ENCODE measurements at places on chromosomes 7 and 10. TPM values are rescaled to one million over a fixed set of nuclear protein-coding genes. Genes with fewer than 3 reads are reported as not detected.

DNA sequence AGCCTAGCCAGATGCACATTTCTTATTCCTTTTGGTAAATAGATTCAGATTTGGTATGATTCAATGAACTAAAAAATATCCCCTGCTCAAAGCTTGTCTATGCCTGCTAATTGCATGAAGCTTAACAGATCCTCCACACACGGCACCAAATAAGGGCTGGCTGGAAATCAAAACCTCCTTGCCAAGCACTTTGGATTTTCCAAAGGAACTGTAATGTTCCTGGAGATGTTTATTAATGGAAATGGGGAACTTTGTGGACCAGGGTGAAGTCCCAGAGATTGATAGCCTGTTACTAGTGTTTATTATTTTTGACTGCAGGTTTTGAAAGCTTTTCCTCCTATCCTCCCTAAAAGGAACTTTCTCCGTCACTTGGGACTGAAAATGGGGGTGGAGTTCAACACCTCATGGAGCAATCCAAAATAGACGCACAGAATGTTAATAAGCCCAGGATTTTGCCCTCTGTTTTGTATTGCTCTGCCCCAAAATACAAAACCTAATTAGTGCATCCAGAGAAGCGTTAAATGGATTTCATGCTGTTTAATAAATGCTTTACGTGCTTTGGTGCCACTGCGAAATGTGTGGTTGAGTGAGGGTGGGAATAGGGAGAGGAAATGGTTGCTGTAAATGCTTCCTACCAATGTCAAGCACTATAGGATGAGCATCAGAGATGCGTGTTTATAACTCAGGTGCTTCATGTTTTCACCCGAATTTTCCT is 1027.7 kb downstream of the LRMDA start:
- no peak for DNase-seq

GRCh38 chr10:71080381-71081228 is 131.8 kb upstream of the UNC5B start:
- no peak for DNase-seq

DNA sequence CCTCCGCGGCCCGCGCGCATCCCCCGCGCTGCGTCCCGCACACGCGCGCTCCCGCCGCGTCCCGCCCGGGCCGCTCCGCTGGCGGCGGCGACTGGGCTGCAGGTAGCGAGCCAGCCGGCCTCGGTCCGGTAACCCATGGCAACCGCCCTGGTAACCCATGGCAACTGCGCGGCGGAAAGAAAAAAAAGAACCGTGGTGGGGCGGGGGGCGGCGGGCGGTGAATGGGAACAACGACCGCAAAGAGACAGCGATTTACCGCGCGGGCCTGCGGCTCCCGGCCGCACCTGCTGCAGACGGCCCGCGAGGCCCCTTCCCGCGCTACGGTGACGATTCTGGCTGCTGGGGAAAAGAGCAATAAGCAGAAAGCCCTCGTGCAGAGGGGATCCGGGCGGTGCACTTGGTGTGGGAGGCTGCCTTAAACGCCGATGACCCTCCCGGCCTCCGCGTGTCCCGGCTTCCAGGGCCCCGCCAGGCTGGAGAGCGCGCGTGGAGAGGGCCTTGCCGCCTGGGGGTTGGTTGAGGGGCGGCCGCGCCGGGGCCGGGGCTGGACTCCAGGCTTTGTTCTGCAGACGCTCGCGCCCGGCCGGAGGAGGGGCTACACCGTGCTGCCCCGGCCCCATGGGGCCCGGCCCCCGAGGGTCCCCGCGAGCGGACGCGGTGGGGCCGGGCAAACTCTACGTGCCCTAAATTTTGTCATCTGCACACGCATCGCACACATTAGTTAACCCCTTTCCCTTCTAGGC is 84.7 kb downstream of the SNX10 start:
- DNase-seq: no peak

STAG3 gene
- total RNA-seq: 0.47 TPM

GRM8 gene
- total RNA-seq: 0.34 TPM

DNA sequence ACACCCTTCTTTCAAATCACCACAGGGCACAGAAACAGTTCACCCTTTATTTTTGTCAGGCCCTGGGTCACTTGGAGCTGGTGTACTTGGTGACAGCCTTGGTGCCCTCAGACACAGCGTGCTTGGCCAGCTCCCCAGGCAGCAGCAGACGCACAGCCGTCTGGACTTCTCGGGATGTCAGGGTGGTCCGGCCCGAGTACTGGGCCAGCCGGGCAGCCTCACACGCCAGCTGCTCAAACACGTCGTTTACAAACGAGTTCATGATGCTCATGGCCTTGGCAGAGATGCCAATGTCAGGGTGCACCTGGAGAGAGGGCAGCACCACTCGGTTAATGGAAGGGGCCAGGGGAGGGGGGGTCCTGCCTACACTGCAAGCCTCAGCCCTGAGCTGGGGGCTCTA is 2.5 kb downstream of the H2BK1 start:
- DNase-seq: no peak

DNA sequence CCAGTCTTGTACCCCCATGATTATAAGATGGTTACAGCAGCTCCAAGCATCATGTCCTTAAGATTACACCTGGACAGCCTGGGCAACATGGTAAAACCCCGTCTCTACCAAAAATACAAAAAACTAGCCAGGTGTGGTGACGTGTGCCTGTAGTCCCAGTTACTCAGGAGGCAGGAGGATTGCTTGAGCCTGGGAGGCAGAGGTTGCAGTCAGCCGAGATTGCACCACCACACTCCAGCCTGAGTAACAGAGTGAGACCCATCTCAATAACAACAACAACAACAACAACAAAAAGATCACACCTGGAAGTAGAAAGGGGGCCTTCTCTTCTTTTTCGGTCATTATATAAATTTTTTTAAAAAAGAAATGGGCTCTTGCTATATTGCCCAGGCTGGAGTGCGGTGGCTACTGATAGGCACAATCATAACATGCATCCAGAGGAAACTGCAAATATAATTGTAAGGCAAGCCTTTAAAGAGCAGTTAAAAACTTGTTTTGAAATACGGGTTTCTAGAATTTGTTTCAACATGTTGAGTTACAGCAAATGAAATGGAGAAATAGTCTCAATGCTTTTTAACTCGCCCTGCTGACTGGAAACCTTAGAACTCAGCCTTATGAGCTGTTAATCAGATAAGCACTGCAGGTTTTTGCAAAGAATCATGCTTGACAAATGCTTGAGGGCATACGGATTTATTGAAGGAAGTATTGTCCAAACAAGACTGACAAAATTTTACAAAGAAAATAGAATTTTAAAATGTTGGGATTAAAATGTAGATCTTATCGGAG is 4.7 kb upstream of the ENTPD7 start:
- DNase-seq: no peak

DNA sequence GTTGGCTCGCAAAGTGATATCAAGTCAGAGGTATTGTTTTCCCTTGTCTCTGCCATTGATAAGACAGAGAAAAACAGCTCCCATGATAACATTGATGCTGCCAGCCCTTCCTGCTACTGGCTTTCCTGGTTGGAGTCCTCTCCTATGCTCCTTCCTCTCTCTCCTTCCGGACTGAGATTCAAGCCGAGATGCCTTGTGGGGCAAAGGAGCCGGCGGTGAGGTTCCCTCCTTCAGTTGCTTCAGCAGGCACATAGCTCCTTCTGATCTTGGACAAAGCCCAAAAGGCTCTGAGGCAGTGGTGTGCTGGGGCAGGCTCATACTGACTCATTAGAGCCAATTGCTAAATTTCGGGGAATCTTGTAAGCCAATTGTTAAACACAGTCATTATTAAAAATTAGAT is 8.8 kb upstream of the ZCCHC24 start:
- DNase-seq: no peak

- no peak for DNase-seq
Measured at GRCh38 chr7:82286798-82287140, 156.8 kb downstream of the CACNA2D1 start.

- no peak for DNase-seq
Measured at GRCh38 chr7:45973725-45974532, 52.9 kb upstream of the IGFBP3 start.

- no peak for DNase-seq
Measured at GRCh38 chr7:69114374-69114773, 483.9 kb upstream of the AUTS2 start.

GRCh38 chr7:45156516-45157272 is 897 bp upstream of the RAMP3 start:
- DNase-seq: no peak

GRCh38 chr10:133257489-133258065 is 19.1 kb downstream of the ADAM8 start:
- peak; percentile 59 for DNase-seq

DNA sequence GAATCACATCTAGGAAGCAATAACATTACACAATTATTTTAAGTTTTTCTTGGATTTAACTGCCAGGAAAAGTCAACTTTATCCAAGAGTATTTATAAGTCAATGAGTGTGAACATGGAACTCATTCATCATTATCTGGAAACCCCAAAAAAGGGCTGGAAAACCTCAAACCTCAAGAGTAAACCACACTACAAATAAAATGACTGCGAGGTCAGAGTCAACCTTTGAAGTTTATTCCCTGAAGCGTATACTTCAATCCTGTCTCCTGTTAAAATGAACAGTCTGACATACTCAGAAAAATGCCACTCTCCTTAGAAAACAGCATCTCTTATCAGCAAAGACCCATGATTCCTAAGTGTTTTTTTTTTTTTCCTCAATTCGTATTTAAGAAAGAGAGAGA is 86.5 kb downstream of the RELN start:
- DNase-seq: no peak

STRIP2 gene
- total RNA-seq: 23.1 TPM

HERPUD2 gene
- 17.7 TPM for total RNA-seq

MACROH2A2 gene
- 10.7 TPM for total RNA-seq

CCDC201 gene
- total RNA-seq: not detected

GRCh38 chr7:113664867-113665266 is 253.9 kb downstream of the PPP1R3A start:
- no peak for DNase-seq

GRCh38 chr10:53314876-53315275 is 542.3 kb upstream of the MBL2 start:
- no peak for DNase-seq

DNA sequence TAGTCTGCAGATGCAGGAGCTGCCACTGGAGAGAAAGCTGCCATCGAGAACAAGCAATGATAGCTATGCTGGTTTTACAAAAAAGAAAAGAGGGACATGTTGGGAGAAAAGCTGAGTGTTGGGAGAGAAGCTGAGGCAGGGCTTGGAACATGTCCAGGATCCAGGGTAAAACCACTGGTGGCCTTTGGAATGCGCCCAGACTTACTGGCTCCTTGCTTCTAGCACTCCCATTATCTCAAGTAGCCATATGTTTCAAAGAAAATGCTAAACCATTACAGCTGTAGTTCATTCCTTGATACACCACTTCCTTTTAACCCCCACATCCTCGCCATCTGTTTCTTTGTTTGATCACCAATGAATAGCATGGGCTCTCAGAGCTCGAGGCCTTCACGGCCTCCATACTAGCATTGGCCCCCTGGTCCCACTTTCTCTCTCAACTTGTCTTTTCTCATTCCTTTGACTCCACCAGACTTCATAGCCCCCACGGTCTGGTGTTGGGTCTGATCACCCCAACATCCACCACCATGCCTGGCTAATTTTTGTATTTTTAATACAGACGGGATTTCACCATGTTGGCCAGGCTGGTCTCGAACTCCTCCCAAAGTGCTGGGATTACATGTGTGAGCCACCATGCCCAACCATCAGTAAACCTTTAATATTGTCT is 23.8 kb upstream of the PLAC9 start:
- DNase-seq: no peak

- no peak for DNase-seq
Measured at GRCh38 chr7:21966271-21966670, 20.6 kb upstream of the CDCA7L start.

AGAP9 gene
- total RNA-seq: 1.6 TPM

DNA sequence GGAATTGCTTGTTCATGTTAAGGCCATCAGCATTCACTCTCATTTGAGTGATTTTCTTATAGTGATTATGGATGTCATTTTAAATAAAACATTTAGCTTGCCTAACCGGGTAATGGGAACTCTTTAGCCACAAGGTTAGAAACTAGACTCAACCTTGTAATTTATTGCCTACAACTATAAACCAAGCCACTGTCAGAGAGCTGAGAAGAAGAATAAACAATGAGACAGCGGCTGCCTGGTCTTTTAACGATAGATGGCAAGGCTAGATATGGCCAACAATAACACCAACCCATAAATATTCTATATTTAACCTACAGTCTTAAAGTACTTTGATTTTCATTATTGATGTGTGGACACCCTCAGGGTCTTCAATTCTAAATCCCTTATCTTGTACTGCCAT is 27.8 kb upstream of the INHBA start:
- no peak for DNase-seq

DNA sequence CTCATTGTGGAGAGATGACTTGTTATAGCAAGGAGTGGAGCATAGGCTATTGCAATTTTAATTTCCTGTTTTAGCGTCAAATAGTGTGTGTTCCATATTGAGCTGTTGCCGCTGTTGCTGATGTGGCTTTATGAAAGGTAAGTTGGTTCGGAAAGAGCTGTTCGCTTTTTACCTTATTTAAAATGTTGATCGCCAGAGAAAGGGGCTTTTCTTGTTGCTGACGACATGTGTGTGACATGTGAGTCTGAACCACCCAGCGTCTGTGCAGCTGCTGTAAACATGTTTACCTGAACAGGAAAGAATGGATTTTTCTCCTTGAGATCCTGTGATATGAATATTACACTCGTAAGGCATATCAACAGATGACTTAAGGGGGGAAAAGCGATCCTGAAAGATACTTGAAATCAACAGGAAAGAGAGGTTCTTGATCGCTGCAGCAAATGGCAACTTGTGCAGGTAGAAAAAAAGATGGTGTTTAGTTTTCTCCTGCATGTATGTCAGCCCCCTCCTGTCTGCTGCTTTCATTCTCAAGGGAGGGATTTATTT is 2.5 kb downstream of the ZEB1 start:
- DNase-seq: peak; percentile 4

PIK3AP1 gene
- total RNA-seq: 22.1 TPM

DNA sequence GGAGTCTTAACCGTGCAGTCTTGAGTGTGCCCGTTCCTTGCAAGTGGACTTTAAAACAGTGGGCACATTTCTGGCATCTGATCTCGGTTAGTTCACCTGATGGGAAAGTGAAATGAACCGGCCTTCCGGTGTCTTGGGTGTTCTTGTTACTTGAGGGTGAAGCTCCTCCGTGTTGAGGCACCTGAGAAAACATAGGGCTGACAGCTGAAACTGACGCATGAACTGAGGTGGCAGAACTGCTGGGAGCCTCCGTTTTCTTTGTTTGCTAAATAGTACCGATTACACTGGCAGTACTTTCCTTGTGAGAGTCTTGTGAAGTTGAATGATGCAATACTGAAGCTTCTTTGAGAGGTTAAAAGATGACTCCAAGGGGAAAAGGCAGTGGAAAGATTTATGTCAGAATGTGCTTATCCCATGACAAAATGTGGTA is 62.8 kb upstream of the SAMD8 start:
- no peak for DNase-seq

DNA sequence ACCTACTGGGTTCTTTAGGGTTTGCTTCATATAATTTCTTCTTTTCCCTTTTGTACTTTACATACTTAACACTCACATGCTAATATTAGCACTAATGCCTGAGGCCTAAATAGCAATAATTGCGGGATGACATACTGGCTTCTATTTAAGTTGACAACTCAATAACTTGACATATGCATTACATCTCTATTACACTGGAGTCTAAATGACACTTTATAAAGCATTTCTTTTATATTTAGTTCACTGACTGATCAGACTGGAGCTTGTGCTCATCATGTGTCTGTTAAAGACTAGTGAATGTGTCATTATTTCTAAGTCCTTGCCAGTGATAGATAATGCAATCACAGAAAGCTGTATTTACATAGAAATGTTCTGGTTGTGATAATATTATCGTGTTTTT is 472.1 kb upstream of the SEMA3A start:
- no peak for DNase-seq

- no peak for DNase-seq
Measured at GRCh38 chr7:117982071-117983055, 109.1 kb upstream of the CTTNBP2 start.

GRCh38 chr10:60443346-60443745 is 53.7 kb upstream of the ANK3 start:
- DNase-seq: no peak

HKDC1 gene
- not detected for total RNA-seq
